Activated T-cell treated with anti-CD3 and anti-CD28 coated beads, Interleukin-2, amount 50 U/mL, for 48 hours (primary cell): ENCODE measurements at places on chromosomes 3 and 15.
A peak's percentile ranks its signal among the peaks of the same experiment; 100 is the strongest.

GRCh38 chr3:58617338-58617761 is 40.2 kb upstream of the FAM107A start:
- no peak for DNase-seq

DNA sequence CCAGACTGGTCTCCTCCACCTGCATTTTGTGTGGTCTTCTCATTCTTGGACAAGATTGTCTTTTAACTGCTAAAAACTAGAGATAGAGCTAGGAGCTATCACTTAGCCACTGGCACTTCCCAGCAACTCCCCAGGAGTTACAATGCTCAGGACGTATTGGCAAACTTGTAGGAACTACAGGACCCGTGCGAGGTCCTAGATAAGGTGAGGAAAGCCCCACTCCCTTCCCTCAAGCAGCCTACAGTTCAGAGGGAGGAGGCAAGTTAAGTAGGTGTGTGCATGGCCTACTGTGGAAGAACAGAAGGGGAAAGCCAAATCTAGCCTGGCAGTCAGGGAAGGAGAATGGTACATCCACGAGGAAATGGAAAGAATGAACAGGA is 504.7 kb upstream of the PROK2 start:
- DNase-seq = no peak

- no peak for DNase-seq
Measured at GRCh38 chr3:39879581-39879980, 70.2 kb downstream of the MYRIP start.

DNA sequence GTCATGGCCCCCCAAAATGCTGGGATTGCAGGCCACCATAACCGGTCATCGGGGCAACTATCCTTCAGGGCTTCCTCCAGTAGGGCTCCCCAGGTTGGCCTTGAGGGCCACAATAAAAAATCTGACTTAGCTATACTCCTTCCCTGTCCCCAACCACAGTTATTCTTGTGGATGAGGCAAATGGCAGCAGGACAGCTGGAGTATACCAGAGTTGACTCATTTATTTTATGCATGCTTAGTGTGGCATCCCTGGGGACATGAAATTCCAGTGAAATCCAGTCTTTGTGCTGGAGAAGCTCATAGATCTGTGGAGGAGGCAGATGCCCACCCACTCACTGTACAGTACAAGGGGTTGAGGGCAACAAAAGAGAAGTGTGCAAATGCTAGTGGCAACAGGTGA is 109.5 kb downstream of the RORA start:
- no peak for DNase-seq

- DNase-seq = no peak
Measured at GRCh38 chr3:24264748-24265158, 229.9 kb downstream of the THRB start.

- peak; percentile 2 for DNase-seq
Measured at GRCh38 chr15:100248236-100248635, 93.5 kb downstream of the ADAMTS17 start.

DNA sequence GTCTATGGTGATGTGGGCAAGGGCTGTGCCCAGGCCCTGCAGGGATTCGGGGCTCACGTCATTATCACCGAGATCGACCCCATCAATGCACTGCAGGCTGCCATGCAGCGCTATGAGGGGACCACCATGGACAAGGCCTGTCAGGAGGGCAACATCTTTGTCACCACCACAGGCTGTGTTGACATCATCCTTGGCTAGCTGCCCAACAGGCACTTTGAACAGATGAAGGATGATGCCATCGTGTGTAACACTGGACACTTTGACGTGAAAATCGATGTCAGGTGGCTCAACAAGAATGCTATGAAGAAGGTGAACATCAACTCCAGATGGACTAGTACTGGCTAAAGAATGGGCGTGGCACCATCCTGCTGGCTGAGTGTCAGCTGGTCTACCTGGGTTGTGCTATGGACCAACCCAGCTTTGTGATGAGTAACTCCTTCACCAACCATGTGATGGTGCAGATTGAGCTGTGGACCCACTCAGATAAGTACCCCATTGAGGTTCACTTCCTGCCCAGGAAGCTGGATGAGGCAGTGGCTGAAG is 6.1 kb upstream of the USP8 start:
- DNase-seq = no peak

DNA sequence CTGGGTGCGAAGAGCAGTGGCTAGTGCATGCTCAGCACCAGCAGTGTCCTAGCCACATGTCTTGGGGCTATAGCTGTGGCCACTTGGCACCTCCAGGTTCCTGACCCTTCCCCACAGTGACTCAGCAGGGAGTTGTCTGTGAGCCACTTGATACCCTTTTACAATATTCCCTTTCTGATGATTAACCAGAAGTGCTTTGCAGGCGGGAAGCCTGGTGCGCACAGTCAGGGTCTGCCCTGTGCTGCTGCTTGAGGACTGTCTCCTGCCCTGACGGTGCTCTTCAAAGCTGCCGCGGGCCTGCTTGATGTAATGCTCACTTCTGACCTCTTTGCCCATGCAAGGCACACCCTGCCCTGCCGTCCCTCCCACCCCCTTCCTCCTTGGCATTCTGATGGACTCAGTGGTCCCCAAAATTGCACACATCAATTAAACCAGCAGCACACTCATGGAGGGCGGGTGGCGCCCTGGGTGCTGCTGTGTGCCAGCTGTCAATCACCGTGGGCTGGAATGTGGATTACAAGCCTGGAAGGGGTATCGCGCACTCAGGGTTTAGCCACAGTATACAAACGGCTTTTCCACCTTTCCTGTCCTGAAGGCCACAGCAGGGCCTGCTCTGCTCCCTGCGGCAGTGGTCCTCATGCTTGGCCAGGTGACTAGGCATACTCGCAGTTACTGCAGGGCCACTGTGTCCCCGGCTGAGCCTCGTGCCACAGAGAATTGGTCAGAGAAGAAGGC is 40.9 kb upstream of the PCSK6 start:
- DNase-seq = no peak
